ENCODE measurements at places on chromosomes 7 and 10.

DNA sequence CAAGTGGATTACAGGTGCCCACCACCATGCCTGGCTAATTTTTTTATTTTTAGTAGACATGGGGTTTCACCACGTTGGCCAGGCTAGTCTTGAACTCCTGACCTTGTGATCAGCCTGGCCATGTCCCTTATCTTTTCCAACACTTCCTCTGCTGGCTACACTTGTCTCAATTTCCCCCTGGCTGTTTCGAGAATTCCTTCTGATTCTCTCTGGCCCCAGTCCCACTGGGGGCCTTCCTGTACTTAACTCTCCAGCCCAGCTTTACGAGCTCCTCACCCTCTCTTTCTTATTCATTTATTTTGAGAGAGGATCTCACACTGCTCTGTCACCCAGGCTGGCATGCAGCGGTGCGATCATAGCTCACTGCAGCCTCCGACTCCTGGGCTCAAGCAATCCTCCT lies 8.5 kb downstream of the EPHB4 start:
- DNase-seq: no peak

- no peak for DNase-seq
Measured at GRCh38 chr7:140206616-140207389, 30.0 kb upstream of the KDM7A start.

- peak; percentile 58 for DNase-seq
Measured at GRCh38 chr10:110803239-110803749, 68.4 kb upstream of the PDCD4 start.

DNA sequence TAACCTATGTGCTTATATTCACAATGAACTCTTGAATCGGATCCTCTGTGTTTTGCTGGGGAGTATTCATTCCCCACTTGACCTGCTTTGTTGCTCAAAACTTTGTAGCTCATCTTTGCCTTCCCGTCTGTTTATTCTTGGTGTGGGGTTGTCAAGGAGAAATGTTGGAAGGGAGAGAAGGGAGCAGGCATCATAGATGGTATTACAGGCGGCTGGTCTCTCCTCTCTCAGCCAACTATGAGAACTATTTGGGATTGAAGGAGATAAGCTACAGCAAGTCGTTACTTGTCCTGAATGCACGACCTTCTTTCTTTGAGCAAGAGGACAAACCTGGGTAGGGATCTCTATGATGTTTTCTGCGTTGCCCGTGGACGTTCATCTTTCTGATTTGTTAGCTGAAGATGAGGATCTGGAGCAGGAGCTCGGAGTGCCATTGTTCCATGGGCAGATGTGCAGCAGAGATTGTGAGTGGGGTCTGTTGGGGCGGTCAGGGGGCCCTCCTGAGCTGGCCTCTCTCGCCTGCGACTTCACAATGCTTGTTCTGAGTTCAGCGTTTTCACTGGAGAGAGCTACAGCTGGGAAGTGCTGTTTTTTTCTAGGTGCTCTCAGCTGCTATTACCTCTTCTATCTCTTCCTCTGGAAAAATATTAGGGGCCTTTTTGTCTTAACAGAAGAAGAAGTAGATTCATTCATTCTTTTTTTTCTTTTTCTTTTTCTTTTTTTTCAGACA lies 126.9 kb upstream of the KLF6 start:
- no peak for DNase-seq

- no peak for DNase-seq
Measured at GRCh38 chr10:30438021-30438850, 4.3 kb downstream of the MAP3K8 start.

DNA sequence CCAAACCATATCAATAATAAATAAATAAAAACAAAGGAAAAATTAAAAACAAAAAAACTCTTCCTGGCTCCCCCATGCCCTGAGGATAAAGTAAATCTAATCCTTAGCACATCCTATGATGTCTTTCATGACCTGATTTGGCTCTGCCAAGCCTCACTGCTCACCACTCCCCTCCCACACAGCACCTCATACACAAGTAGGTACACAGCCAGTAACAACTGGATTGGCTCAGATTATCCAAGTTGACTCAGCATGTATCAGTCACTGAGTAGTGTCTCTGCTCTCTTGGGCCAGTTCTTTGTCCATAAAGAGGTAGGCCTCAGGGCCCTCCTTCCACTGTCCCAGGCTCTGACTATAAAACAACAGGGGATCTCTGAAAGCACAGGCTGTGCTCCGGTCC lies 99.6 kb downstream of the STRA8 start:
- no peak for DNase-seq

GRCh38 chr10:109915566-109915965 lies 7.7 kb downstream of the XPNPEP1 start:
- DNase-seq: no peak

Data from GM20000 (cell line).